ENCODE measurements at places on chromosomes 11 and 22.

DNA sequence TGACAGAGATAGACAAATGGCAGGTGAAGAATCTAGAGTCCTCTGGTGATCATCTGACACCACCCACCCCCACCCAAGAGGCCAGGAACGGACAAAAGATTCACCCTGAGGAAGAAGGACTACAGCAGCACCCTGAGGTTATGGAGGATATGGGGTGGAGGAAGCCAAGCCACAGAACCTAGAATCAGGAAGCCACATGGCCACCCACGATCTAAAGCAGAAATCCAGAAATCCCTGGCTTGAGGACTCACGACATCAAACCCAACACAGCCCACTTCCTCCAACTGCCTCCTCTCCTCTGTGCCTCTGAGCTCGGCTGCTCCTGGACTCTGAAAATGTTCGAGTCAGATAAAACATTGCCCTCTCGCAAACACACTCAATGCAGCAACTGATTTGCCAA lies 364.3 kb downstream of the SHANK2 start:
- no peak for DNase-seq

- no peak for DNase-seq
Measured at GRCh38 chr11:92346220-92346619, 121.6 kb downstream of the FAT3 start.

GRCh38 chr11:18282626-18283025 lies 16.6 kb downstream of the SAA1 start:
- no peak for DNase-seq

GRCh38 chr11:110128161-110128560 lies 35.0 kb downstream of the ZC3H12C start:
- no peak for DNase-seq

DNA sequence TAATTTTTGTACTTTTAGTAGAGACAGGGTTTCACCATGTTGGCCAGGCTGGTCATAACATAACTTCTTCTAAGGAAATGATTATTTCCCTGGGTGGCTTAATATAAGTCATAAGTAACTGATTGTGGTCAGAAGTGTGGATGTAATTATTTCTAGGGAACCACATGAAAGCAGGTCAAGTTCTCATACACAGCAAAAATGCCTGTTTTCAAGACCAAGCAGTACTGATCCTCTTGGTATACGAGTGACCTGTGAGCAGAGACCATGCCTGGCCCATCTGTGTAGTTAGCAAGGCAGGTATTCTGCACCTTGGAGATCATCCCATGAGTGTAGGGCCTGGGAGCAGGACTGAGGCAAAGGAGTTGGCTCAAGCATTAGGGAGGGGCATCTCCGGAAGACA lies 32.5 kb upstream of the NUCB2 start:
- DNase-seq, result no peak

DNA sequence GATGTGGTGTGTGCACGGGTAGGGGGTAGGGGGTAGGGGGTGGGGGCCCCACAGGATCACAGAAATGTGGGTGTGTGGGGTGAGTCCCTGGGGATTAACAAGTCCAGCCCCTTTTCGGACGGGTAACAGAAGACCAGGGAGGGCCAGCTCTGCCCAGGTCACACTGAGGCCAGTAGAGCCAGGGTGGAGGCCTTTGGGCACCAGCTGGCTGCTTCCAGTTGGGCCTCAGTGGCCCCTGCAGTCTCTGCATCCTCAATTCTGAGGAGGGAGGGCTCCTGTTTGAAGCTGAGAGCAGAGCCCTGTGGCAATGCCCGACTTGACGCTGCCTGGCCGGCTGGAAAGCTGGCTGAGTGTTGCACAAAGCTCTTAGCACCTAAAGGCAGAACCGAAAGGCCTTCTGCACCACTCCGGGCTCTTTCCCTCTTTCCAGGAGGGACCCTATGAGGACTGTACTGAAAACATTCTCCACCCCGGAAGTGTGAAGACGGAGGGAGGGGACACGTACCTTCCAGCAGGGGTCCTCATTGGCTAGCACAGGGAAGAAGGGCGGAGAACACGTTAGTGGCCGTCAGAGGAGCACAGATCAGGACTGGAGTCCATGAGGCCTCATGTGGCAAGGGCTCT lies 120.4 kb downstream of the PHF21B start:
- DNase-seq, result no peak

- no peak for DNase-seq
Measured at GRCh38 chr11:2358754-2359442, 18.2 kb upstream of the CD81 start.

- no peak for DNase-seq
Measured at GRCh38 chr11:14668731-14669301, 25.2 kb downstream of the PDE3B start.

DNA sequence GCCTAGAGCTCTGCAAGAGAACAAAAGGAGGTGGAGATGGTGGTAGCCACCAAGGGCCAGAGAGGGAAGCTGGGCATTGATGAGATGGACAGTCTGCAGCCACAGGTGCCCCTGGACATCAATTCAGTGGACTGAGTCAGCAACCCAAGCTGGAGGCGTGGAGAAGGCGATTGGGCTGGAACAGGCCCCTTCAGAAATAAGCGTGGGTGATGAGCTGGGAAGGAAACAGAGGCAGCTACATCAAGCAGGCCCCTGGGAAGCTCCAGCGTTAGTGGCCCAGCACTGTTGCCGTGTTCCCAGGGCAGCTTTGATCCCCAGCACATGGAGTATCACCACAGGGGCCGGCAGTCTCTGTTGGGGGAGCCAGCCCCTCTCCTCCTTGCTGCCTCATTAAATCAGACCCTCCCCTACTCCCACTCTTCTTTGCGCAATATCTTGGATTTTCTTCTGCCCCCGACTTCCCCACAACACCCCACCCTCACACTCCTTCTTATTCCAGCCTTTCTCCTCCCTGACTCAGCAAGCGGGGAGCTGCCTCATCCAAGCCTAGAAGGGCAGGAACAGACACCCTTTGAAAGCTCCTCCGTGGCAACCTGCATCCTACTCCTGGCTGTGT lies 31.7 kb upstream of the OAF start:
- DNase-seq, result no peak

DNA sequence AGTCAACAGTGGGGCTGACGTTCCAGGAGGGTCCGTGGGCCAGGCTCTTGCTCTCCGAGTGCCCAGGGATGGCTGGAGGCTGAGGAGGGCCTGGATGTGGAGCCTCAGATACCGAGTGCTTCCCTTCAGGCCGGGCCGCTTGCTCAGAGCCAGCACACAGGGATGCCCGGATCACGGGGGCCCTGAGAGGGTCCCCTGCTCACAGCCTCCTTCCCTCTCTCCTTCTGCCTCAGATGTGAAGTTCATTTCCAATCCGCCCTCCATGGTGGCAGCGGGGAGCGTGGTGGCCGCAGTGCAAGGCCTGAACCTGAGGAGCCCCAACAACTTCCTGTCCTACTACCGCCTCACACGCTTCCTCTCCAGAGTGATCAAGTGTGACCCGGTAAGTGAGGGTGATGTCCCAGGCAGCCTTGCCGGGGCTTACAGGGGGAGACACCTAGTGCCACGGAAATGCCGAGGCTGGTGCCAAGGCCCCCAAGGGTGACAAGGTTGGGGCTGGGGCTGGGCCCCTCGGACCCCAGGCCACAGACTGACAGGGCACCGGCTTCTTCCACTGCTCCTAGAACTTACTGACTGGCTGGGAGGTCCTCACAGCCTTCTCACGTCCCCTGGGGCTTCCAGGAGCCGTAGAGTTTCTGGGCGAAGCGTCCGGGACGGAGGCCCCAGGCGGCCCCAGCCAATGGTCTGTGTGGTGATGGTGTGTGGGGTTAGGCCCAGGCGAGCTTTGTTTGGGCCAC lies 7.0 kb downstream of the CCND1 start:
- no peak for DNase-seq

- no peak for DNase-seq
Measured at GRCh38 chr11:61279934-61280659, 15.0 kb downstream of the VWCE start.

DNA sequence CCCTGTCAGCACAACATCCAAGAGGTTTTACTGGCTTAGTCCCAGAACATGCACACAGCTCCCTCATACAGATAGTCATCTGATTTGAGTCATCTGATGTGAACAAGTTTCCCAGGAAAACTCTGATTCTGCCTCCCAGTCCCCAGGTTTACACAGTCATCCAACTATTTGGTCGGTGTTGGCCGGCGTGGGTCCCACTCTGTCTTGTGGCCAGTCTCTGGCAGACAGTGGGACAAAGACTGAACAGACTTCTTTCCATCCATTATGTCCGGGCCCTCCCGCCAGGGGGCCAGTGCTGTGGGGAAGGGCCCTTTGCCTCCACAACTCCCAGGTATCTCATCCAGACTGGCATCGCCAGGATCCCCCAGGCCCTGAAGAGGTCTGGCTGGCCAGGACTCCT lies 60.0 kb downstream of the BTG4 start:
- DNase-seq, result no peak

- no peak for DNase-seq
Measured at GRCh38 chr11:99632969-99633368, 612.2 kb downstream of the CNTN5 start.

GRCh38 chr22:41732096-41732772 lies 32.9 kb downstream of the MEI1 start:
- no peak for DNase-seq
